Activated T-cell treated with anti-CD3 and anti-CD28 coated beads, Interleukin-2, amount 50 U/mL, for 72 hours (primary cell): ENCODE measurements at places on chromosomes 6 and 20. TPM values are rescaled to one million over a fixed set of nuclear protein-coding genes. Genes with fewer than 3 reads are reported as not detected.
A peak's percentile ranks its signal among the peaks of the same experiment; 100 is the strongest.

DNA sequence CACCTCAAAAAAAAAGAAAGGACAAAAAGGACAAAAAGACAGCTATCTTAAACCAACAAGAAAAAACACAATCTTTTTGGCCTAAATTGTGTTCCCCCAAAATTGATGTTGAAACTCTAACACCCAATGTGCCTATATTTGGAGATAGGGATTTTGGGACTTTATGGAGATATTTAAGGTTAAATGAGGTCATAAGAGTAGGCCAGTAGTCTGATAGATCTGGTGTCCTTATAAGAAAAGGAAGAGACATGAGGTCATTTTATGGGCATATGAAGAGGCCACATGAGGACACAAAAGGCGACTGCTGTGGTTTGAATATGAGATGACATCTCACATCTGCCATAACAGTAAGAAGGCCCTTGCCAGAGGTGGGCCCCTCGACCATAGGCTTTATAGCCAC, 49.5 kb downstream of the TRIM38 start:
- peaks cover 2% of the 10 kb centered on the region for H3K36me3 ChIP-seq
- H3K27me3 ChIP-seq: no peaks in the 10 kb centered on the region
- peaks cover 9% of the 10 kb centered on the region for H3K4me1 ChIP-seq
- DNase-seq: no peak

DNA sequence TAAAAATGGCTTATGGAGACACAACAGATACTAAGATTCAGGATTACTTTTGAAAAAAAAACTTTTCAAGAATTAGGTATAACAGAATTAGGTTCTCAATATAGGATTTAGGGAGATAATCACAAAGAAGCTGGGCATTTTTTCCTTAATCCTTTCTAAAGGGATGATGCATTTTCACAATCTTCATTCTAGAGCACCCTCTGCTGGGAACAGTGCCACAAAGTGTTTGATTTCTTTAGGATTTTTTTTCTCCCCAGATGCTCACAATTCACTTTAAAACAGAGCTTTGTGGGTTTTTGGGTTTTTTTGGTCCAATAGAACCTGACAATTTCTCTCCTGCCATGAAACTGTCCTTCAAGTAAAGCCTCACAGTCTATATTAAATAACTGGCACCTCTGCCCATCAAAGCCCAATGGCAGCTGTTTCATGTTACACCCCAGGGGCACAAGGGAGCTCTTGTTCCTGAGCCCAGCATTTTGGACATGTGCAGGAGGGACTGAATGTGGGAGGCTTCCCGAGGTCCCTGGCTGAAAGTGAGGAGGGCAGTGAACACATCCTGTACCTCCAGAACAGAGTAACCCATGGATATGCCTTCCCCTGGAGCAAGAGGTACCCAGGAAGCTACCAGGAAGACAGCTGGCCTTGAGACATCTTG, 39.7 kb downstream of the PREP start:
- H3K27me3 ChIP-seq: no peaks in the 10 kb centered on the region
- DNase-seq: no peak
- H3K4me1 ChIP-seq: peaks cover 12% of the 10 kb centered on the region
- H3K36me3 ChIP-seq: peaks cover 5% of the 10 kb centered on the region

DNA sequence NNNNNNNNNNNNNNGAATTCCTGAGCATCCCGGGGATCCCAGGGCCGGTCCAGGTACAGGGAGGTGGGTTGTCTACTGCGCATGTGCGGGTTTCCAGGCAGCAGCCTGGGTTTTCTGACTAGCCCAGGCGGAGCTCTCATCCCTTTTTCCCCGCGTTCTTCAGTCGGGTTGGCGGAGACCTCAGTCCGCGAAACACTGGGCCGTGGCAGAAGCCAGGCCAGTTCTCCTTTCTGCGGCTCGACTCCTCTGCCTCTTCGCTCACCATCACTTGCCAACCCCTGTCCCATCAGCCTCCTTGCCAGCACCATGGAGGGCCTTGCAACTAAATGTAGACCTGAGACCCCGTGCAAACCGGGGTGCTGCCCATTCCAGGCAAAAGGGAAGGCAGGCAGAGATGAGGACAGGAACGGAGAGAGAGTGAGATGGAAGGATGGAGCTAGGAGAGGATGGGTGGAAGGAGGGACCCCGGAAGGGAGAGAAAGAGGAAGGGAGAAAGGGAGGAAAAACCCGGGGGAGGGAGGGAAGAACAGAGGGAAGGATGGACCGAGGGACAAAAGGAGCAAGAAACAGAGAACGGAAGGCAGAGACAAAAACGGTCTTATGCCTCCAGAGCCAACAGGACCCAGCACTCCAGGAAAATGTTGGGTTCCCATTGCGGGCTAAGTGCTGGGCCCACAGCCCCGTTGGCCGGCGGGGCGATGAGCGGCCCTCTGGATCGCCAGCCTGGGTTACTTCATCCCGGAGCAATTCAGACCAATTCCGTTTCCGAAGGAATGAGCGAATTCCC, 445.4 kb upstream of the DEFB115 start:
- H3K27ac ChIP-seq: no peak overlapping the region
- no peak overlapping the region for H3K4me3 ChIP-seq
- peaks cover 9% of the 10 kb centered on the region for H3K36me3 ChIP-seq
- H3K4me1 ChIP-seq: no peaks in the 10 kb centered on the region
- peaks cover 7% of the 10 kb centered on the region for H3K27me3 ChIP-seq

DNA sequence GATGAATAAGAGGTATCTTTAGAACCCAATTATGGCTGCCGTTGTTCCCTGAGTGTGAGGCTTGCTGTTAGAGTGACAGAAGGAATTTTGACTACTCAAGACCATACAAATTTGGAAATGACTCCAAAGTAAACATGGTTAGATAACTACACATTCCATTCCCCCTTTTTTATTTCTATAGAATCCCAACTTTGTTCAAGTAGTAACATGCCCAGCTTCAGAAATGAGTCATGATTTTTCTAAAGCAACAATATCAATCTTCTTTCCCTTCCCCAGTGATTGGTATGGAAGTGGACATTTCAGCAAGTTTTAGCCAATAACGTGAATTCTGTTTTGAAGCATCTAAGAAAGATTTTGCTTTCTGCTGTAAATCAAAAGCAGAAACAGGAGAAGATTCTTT, 37.8 kb downstream of the HCRTR2 start:
- H3K4me3 ChIP-seq: no peak overlapping the region
- H3K4me1 ChIP-seq: no peaks in the 10 kb centered on the region
- no peak for DNase-seq
- H3K36me3 ChIP-seq: no peaks in the 10 kb centered on the region
- H3K27me3 ChIP-seq: no peaks in the 10 kb centered on the region

BMP6 gene
- total RNA-seq: 0.65 TPM

GRCh38 chr6:44056392-44057237, 70.6 kb downstream of the MRPL14 start:
- H3K4me1 ChIP-seq: peaks cover 11% of the 10 kb centered on the region
- H3K4me3 ChIP-seq: no peak overlapping the region
- H3K27ac ChIP-seq: no peak overlapping the region
- H3K36me3 ChIP-seq: no peaks in the 10 kb centered on the region
- peaks cover 19% of the 10 kb centered on the region for H3K27me3 ChIP-seq
- DNase-seq: no peak

DNA sequence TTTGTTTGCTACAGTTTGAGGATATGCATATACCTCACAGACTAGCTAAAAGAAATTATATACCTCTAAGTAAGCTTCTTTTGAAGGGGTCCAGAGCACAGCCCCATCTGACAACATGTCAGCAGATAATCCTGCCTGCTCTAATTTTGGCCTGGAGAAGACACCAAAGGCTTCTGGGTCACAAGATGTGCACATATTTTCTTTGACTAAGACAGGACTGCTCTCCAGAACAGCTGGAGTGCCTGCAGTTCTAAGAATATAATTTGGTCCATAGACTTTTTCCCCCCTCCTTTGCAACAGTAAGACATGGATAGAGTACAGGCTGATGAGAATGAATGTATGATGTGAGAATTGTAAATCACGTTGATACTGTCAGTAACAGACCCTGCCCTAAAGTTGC, 107.9 kb upstream of the KCNK16 start:
- no peak overlapping the region for H3K27ac ChIP-seq
- no peak overlapping the region for H3K4me3 ChIP-seq
- DNase-seq: no peak
- H3K27me3 ChIP-seq: peaks cover 13% of the 10 kb centered on the region
- peaks cover 11% of the 10 kb centered on the region for H3K4me1 ChIP-seq

GRCh38 chr20:38165089-38165965, at the start of gene TGM2:
Gene TGM2 (minus strand): TSS chr20:38165270. CDS start chr20:38165198, 72 bp downstream.
- peaks cover 30% of the 10 kb centered on the region for H3K27me3 ChIP-seq
- H3K4me3 ChIP-seq: peak within 1 kb of the TSS; percentile 10
- peaks cover 15% of the 10 kb centered on the region for H3K4me1 ChIP-seq
- no peak within 1 kb of the TSS for H3K27ac ChIP-seq
- H3K36me3 ChIP-seq: no peaks in the 10 kb centered on the region

ARHGAP18 gene
- 2.7 TPM for total RNA-seq

DEFB121 gene
- total RNA-seq: not detected

DNA sequence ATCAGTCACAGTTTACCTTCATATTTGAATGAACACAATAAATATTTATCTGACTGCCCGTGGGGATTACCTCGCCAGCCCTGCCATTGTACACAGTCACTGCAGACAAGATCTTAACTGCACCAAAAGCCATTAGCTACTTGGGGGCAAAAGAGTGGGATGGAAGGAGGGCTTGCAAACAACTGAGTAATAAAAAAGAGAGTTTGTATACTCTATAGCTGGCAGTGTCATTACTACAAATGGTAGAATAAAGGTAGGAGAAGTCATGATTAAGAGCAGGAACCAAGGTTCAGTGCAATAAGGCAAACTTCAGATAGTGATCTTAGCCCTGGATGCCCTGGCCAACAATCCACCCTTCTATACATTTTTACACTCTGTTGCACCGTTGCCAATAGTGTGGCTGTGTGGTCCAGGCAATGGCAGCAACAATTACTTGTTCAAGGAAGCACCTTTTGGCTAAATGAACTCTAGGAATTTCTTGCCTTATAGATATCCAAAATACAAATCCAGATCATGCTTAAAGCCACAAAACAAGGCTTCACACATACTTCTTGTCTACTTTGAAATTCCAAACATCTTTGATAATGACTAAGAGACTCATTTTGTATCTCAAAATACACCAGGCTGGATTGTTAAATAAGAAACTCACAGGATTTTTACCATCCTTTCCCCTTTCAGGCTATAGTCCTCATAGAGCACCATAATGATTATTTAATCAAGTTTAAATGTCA, 955.4 kb upstream of the ADGRB3 start:
- H3K4me3 ChIP-seq: no peak overlapping the region
- H3K36me3 ChIP-seq: no peaks in the 10 kb centered on the region
- H3K27ac ChIP-seq: no peak overlapping the region
- no peaks in the 10 kb centered on the region for H3K4me1 ChIP-seq

GRCh38 chr6:16730738-16731477, 30.4 kb downstream of the ATXN1 start:
- no peaks in the 10 kb centered on the region for H3K27me3 ChIP-seq
- peaks cover 6% of the 10 kb centered on the region for H3K36me3 ChIP-seq

MDFI gene
- not detected for total RNA-seq

DNA sequence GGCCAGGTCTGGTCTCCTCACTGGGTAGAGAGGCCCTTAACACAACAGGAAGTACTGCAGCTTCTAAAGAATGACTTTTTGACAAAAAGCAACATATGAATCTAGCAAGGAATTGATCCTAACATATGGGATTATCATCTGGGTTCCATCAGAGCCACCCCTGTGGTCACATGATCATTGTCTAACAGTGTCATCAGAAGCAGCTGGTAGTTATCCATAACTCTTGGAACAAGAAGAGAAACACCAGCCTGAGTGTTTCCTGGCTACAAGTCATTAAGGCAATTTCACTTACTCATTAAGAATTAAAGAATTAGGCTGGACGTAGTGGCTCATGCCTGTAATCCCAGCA, 219.3 kb upstream of the ARID1B start:
- no peak for DNase-seq
- H3K4me1 ChIP-seq: peaks cover 5% of the 10 kb centered on the region
- no peak overlapping the region for H3K27ac ChIP-seq
- H3K27me3 ChIP-seq: peaks cover 10% of the 10 kb centered on the region
- peaks cover 7% of the 10 kb centered on the region for H3K36me3 ChIP-seq

SPTLC3 gene
- 2.0 TPM for total RNA-seq

- peaks cover 24% of the 10 kb centered on the region for H3K36me3 ChIP-seq
- H3K27ac ChIP-seq: no peak overlapping the region
Measured at GRCh38 chr6:143128681-143129015, 68.0 kb downstream of the AIG1 start.

GRCh38 chr20:57622579-57623381, 2.6 kb upstream of the ZBP1 start:
- peak overlapping the region; percentile 28 for H3K4me3 ChIP-seq
- no peaks in the 10 kb centered on the region for H3K27me3 ChIP-seq
- H3K36me3 ChIP-seq: peaks cover 8% of the 10 kb centered on the region
- H3K4me1 ChIP-seq: peaks cover 74% of the 10 kb centered on the region
- peak; percentile 77 for DNase-seq

DNA sequence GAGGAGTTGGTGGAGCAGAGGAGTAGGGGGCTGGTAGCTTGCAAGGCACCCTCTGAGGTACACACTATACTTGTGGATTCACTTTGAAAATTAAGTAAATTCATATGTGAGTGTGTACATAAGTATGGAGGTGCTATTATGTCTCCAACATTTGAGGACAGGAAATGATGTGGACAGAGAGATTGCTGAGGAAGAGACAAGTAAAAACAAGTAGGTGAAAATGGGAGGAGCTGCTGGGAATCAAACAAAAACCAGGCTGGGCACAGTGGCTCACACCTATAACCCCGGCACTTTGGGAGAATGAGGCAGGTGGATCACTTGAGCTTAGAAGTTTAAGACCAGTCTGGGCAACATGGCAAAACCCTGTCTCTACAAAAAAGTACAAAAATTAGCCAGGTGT, 69.2 kb upstream of the LYRM2 start:
- H3K27ac ChIP-seq: no peak overlapping the region
- H3K4me3 ChIP-seq: no peak overlapping the region
- no peak for DNase-seq
- no peaks in the 10 kb centered on the region for H3K36me3 ChIP-seq

KCNK16 gene
- total RNA-seq: not detected

- H3K4me3 ChIP-seq: no peak overlapping the region
- peaks cover 7% of the 10 kb centered on the region for H3K27me3 ChIP-seq
- peaks cover 14% of the 10 kb centered on the region for H3K36me3 ChIP-seq
- DNase-seq: no peak
Measured at GRCh38 chr6:167668019-167668753, 158.5 kb upstream of the AFDN start.

DNA sequence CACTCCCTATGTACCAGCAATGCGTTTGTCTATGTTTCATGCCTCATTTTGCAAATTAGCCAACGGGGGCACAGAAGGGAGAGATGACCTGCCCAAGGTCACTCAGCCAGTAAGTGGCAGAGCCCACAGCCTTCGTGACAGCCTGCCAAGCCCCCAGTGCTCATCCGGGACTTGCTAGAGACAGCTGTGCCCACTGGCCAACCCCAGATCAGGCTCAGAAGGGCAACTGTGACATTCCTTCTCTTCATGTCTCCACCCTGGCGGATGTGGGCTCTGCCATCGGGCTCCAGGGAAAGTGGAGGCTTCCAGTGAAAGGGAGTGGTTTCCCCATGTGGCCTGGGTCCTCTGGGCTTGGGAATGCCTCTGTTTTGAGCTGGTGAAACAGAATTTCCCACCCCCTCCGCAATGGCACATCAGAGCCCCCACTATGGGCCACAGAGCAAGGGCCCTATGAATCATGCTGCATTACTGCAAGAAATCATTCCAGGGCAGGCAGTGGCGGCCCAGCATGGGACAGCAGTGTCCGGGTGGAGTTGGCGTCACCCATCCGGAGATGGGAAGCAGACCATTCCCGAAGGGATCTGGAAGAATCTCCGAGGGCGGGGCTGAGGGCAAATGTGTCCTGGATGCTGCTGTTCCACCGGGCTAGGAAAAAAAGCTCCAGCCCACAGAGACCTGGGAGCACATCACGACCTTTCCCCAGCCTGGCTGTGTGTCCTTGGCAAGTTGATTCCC, 9.1 kb downstream of the RSPO4 start:
- H3K4me1 ChIP-seq: peaks cover 5% of the 10 kb centered on the region
- H3K27me3 ChIP-seq: peaks cover 22% of the 10 kb centered on the region
- H3K36me3 ChIP-seq: no peaks in the 10 kb centered on the region

- H3K4me1 ChIP-seq: no peaks in the 10 kb centered on the region
- no peaks in the 10 kb centered on the region for H3K27me3 ChIP-seq
- DNase-seq: no peak
- H3K36me3 ChIP-seq: no peaks in the 10 kb centered on the region
Measured at GRCh38 chr6:146304181-146304580, 239.5 kb upstream of the RAB32 start.
